NCI-H2107 (cell line): ENCODE measurements at places on chromosomes 11 and 22.

DNA sequence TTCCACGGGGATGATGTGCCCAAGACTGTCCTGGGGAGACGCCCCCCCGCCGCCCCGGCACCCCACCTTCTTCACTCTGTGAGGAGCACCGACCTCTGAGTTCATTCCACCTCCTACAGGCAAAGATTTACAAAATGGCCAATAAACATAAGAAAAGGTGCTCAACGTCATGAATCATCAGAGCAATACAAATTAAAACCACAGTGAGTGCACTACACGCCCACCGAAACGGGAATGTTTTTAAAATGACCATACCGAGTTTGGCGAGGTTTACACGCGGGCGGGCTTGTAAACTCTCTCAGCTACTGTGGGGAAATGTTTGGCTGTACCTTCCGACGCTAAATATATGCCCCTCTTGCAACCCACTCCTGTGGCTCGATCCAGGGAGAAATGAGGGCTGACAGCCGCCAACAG is 7.9 kb downstream of the NPTXR start:
- DNase-seq: no peak

- no peak for DNase-seq
Measured at GRCh38 chr11:130706572-130706971, 209.7 kb downstream of the SNX19 start.

- no peak for DNase-seq
Measured at GRCh38 chr11:126832387-126832786, 168.2 kb downstream of the KIRREL3 start.

DNA sequence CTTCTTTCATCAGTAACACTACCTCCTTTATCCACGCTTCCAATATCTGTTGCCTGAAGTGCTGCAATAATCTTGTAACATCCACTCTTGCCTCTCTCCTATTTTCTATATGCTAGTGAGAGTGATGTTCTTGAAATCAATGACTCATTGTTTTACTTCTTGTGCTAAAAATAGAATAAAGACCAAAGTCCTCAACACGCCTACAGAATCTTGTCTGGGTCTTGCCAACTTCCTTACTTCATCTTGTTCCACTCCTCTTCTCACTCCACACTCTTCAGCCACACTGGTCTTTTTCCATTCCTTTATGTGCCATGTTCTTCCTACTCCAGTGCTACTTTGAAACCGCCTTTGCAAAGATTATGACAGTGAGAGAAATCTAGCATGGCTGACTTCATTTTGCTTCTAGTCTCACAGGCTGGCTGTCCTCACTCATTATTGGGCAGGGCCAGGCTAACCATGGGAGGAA is 136.4 kb downstream of the CCDC81 start:
- no peak for DNase-seq

- DNase-seq: no peak
Measured at GRCh38 chr11:37110385-37110784, 512.3 kb upstream of the RAG2 start.

GRCh38 chr11:46888636-46889035 is 29.7 kb downstream of the LRP4 start:
- no peak for DNase-seq

DNA sequence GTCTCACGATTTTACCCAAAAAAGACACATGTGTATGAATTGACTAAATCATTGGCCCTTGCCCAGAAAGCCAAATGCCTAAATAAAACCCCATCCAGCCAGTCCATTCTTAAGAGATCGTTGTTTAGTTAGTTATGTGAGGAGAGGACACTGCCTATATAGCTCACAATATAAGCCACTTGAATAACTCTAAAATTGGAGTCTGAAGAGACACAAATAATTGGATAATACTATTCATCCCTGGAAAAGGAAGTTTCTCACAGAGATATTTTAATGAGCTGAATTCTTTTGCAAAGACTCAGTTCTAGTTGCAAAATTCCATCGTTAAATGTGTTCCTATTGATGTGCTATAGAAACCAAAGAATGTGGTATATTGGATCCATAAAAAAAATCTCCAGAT is 176.7 kb downstream of the SOX6 start:
- DNase-seq: no peak

DNA sequence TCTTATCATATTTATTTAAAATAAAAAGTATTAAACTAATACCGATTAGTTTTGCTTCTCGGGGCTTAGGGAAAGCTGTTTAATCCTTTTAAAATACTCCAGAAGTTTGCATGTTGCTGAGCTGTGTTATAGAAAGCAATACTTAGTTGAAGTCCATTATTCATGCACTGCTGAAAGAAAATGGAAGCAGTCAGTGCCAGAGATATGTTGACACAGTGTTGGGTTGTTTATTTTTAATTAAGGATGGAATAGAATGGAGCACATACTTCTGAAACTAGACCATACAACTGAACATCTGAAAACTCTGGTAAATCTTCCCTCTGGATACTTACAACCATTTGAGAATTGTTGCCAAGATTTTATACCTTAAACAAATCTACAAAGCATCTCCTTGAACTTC is 282.7 kb upstream of the CCDC179 start:
- DNase-seq: no peak

GRCh38 chr11:65117206-65118096 is at the start of gene ZNHIT2:
Gene ZNHIT2, minus strand, starts transcription at chr11:65117701. Its CDS starts 48 bp downstream, at chr11:65117653.
- DNase-seq: peak; percentile 99

DNA sequence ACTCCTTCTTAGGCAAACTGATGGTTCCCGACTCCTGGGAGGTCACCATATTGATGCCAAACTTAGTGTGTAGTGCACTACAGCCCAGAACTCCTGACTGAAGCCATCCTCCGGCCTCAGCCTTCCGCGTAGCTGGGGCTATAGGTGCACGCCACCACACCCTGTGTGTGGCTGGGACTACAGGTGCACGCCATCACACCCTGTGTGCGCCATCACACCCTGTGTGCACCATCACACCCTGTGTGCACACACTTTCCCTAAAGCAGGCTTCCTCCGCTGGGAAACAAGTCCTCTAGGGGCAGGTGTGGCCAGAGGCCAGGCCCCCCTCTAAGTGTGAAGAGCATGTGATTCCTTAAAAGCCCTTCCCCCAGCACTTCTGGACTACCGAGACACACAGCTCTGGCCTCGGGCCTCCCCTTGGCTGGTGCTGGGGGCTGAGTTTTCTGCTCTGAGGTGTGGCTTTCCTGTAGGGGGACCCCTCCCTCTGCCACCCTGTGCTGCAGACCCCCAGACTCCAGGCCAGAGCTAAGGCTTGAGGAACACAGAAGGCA is 81.7 kb downstream of the BCR start:
- no peak for DNase-seq

- no peak for DNase-seq
Measured at GRCh38 chr22:31278151-31278621, 14.1 kb downstream of the PIK3IP1 start.

- DNase-seq: no peak
Measured at GRCh38 chr11:3802011-3802790, 4.8 kb upstream of the NUP98 start.

- no peak for DNase-seq
Measured at GRCh38 chr22:17198170-17199002, 20.8 kb downstream of the ADA2 start.

DNA sequence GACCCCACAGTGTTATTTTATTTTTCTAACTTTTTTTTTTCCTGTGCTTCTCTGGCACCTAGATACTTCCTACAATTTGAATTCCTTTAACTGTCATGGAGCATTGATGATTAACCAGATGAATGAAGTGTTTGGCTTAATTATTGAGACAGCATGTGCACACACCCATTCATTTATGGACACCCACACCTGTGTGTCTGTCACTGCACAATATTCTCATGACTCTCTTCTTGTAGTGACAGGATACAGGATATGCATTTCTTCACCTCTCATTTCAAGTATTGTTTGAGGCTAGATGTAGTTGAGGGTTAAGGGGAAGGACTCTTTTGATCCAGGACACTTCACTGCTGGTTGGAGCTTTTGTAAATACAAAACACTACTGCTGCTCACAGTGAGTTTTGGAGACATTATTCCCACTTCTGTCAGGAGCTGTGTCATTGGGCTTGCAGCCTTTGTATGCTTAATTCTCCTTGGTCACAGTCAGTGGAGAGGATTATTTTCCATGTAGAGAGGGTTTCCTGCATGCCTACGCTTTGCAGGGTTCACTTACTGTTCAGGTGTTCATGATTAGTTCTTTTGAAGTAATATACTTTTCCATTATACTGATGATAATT is 33.5 kb downstream of the SPECC1L start:
- no peak for DNase-seq

GRCh38 chr11:72665911-72666472 is 8.2 kb downstream of the PDE2A start:
- DNase-seq: no peak

GRCh38 chr11:44326615-44327475 is 16.9 kb upstream of the ALX4 start:
- no peak for DNase-seq

DNA sequence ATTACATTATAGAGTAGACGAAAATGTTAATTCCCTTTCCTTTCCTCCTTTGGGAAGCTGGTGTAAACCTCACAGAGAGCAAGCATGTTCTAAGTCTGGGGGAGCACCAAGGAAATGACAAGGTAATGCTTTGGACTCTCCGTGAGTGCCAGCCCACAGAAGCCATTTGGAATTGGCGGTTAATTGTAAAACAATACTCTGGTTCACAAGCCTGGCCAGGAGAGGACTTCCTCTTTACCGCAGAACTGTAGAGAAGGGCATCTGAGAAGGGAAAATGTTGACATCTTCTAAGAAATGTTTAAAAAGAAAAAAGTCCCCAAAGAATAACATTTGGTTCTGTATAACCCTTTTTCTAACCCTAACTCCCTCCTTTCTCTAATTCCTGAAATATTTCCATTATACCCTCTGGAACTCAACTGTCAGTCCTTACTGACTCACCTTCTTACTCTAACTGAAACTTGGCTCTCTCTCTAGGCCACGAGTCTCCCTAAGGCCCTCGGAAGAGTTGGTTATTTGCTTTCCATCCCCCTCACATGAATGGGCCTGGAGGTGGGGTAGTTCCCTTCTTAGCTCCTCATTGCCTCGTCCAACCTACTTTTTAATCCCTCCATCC is 379.8 kb downstream of the SOX6 start:
- DNase-seq: no peak

- no peak for DNase-seq
Measured at GRCh38 chr11:47001781-47002181, 65.2 kb downstream of the CSTPP1 start.

DNA sequence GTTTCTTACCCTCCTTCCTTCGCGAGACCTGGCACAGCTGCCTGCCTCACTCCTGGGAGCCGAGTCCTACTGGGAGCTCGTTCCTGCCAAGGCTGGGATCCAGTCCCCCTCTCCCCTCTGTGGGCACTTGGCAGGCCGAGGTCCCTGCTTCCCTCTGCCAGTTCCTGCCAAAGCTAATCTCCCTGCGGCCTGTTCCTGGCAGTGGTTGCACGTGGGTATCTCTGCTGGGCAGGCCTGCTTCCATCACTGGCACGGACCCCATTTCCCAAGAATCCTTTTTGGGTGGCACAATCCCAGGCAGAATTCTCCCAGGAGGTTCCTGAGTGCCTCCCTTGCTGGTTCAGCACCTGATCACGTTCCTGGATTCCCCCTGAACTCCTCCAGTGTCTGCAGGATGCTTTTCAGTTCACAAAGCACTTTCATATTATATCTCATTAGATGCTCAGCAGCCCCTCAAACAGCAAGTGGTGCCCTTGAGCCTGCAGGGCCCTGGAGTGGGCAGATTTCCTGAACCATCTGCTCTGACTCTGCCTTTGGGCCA is 96.5 kb downstream of the RRM1 start:
- DNase-seq: no peak

DNA sequence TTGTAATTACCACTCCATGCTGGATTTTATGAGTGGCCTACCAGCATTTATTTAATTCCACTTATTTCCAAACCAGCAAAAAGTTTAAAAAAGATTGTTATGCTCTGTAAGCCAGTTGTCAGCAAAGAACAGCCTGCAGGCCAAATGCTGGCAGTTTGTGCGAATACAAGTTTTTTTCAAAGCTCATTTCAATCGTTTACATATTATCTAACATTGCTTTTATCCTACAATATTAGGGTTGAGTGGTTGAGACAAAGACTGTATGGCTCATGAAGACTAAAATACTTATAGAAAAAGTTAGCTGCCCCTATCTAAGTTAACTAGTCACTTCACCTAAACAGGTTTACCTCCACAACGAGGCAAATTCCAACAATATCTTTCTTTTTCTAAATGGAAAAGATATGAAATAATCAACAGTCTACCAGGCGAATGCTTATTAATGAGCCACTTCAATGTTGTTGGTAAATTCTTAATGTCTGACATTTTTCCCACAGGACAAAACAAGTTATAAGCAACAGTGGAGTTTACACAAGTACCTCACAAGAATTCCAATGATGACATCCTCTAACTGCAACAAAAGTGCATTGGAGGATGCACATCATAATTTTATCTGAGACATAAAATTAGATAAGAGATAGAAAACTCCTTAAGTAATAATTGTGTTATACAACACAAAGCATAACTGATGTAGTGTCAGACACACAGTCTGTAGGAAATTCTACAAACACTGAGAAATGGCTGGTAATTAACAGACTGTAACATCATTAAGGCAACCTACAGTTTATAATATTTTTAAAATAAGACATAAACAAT is 35.8 kb upstream of the POU2AF2 start:
- no peak for DNase-seq

DNA sequence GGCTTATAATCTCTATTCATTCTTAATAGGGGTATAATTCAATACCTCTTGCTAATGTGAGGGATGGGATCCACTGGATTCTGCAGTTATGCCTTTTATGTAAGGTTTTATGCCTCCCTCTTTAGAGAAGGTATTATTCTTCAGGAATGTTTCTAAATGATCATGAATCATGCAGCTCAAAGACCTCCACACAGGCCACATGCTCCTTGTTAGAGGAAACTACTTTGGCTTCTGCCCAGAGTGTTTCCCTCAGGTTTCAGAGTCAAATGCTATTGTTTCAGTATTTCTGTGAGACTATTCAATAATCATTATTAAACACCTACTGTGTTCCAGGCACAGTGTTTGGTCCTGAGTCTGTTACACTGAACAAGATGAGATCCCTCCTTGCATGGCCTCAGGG is 115.9 kb downstream of the RAB38 start:
- no peak for DNase-seq

GRCh38 chr11:69002110-69002569 is 10.9 kb downstream of the MRGPRF start:
- DNase-seq: no peak

- no peak for DNase-seq
Measured at GRCh38 chr22:37659066-37659896, 758 bp downstream of the PDXP start.

GRCh38 chr11:7907121-7907520 is 23.9 kb downstream of the OR10A6 start:
- DNase-seq: no peak

GRCh38 chr11:17930544-17931125 is 82.2 kb downstream of the SERGEF start:
- no peak for DNase-seq

- DNase-seq: no peak
Measured at GRCh38 chr22:29914165-29914564, 31.2 kb downstream of the MTMR3 start.

GRCh38 chr11:106988151-106989077 is 29.9 kb downstream of the GUCY1A2 start:
- no peak for DNase-seq

- no peak for DNase-seq
Measured at GRCh38 chr11:107769189-107769588, 57.3 kb upstream of the SLN start.
